HL-60 (cell line): ENCODE measurements at places on chromosomes 13 and 19.

DNA sequence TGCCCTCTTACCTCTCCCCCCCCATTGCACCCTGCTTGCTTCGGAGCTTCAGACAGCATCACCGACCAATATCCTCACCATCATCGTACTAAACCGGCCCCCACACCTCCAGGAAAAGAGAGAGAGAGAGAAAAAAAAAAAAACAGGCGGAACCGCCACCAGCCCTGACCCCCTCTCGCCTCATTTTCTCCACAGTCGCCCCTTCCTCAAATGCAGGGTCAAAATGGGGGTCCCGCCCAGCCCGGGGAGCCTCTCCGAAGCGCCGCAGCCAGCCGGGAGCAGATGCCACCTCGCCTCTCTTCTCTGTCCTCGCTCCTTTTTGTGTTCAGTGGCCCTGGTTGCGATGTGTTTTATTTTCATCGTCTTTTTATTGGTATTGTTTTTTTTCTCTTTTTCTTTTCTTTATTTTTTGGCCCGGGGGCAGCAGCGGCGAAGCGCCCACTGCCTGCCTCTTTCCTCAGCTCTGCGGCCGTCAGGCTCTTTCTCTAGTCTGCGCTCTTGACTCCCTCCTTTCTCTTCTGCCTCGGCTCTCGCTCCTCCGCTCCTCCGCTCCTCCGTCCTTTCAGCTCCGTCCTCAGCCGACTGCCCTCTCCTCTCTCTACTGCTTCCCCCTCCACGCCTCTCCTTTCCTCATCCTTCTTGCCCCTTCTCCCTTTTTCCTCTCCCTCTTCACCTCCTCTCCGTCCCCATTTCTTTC is 41.4 kb downstream of the DEDD2 start:
- no peak for DNase-seq

GRCh38 chr19:29277102-29277501 is 64.2 kb upstream of the UQCRFS1 start:
- DNase-seq, result peak; percentile 76

- DNase-seq, result no peak
Observed at GRCh38 chr13:67651908-67652465, 421.9 kb upstream of the PCDH9 start.

DNA sequence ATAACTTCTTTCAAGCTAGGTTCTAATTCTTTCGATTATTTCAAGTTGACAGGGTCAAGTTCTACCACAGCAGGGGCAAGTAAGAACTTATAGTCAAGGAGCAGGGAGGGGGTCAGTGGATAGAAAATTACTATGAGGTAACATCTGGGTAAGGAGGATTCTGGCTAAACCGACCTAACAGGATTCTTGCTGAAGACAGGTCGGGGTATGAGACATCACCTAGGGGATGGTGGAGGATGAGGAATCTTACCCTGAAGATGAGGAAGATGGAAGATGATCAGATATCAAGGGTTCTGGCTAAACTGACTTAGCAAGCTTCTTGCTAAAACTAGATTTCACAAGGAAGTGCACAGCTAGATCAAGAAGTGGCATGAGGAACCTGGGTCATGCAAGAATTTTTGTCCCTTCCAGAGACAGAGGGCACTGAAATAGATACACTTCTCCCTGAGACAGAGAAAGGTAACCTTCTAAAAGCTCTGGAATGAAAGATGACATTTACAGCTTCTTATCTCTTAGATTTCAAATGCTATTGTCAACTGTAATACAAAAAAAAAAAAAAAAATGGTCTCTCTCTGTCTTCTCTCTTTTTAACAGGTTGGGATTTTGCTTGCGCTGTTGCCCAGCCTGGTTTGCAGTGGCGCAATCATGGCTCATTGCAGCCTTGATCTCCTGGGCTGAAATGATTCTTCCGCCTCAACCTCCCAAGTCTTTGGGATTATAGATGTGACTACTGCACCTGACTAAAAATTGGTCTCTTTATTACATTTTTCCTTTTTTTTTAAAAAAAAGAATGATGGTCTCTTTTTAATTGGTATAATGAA is 9.6 kb upstream of the METTL21C start:
- peak; percentile 31 for DNase-seq

- DNase-seq, result no peak
Observed at GRCh38 chr19:13885826-13886365, 9.0 kb downstream of the NANOS3 start.

- no peak for DNase-seq
Observed at GRCh38 chr13:29978211-29978610, 127.8 kb upstream of the UBL3 start.

DNA sequence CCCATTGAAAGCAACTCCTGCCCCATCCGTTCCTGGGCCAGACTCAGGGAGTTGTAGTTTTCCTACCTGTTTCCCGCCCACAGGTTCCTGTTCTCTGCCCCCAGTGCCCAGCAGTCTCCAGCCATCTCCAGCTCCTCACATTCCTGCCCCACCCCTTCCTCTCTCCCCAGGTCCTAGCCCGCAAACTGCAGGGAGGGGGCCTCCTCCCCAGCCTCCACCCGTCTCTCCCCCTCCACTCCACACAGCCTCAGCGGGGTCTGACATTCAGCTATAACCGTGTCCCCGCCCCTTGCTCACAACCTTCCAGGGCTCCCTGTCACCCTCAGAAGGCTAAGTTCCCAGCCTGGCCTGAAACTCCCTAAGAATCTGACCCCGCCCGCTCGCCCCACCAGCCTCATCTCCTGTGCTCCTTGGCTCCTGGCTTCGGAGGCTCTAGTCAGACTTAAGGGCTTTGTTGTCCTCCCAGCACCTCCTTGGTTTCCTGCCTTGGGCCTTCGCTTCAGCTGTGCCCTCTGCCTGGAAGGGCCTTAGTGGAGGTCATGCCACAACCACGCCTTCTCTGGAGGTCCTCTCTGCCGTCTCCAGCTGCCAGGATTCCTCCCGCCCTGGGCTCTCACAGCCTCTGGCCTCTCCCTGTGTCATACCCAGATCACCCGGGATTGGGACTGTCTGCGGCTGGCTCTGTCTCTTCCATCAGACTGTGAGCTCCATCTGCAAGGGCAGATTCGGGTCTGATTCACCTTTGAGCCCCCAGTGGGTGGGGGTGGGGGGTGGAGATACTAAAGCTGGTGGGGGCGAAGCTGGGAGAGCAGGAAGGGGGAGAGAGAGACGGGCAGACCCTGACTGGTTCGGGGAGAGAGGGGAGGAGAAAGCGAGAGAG is 5.1 kb upstream of the SPACA6 start:
- no peak for DNase-seq
